ENCODE measurements at places on chromosomes 6 and 20. TPM values are rescaled to one million over a fixed set of nuclear protein-coding genes. Genes with fewer than 3 reads are reported as not detected.
A peak's percentile ranks its signal among the peaks of the same experiment; 100 is the strongest.

Gene HIVEP2
- 8.2 TPM for total RNA-seq

Gene CCDC170
- not detected for total RNA-seq

Gene CAGE1
- 0.11 TPM for total RNA-seq

Gene NPBWR2
- total RNA-seq, result not detected

DNA sequence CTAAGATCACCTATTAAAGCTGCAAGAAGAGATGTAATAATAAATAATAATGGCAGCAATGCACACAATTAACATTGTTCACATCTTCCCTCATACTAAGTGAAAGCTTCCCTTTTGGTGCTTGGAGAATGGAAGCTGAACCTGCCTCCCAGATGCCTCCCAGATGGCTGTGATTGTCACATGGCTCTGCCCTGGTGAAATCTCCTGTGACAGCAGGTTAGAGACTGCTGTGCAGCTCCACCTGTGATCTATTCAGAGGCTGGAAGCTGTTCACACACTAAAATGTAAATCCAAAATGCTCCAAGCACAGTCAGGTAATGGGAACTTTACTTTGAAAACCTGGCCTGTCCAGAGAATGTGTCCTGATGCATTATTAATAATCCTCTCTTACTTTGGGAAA, 41.7 kb upstream of the RGS17 start:
- DNase-seq, result no peak

DNA sequence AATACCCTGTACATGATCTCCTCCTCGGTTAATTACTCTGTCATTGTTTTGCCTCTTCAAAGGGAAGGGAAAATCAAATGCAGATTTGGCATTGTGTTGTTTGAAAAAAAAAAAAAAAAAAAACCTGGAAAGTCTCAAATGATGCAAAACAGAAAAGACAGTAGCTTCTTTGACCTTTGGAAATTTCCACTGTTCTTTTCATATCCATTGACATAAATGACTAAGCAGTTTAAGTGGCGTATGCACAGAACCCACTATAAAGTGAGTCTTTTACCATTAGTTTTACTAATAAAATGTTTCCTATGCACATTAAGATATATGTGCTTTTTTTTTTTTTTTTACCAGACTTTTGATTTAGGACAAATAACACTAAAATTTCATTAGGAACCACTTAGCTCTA, 704.3 kb downstream of the TFAP2A start:
- no peak for DNase-seq

DNA sequence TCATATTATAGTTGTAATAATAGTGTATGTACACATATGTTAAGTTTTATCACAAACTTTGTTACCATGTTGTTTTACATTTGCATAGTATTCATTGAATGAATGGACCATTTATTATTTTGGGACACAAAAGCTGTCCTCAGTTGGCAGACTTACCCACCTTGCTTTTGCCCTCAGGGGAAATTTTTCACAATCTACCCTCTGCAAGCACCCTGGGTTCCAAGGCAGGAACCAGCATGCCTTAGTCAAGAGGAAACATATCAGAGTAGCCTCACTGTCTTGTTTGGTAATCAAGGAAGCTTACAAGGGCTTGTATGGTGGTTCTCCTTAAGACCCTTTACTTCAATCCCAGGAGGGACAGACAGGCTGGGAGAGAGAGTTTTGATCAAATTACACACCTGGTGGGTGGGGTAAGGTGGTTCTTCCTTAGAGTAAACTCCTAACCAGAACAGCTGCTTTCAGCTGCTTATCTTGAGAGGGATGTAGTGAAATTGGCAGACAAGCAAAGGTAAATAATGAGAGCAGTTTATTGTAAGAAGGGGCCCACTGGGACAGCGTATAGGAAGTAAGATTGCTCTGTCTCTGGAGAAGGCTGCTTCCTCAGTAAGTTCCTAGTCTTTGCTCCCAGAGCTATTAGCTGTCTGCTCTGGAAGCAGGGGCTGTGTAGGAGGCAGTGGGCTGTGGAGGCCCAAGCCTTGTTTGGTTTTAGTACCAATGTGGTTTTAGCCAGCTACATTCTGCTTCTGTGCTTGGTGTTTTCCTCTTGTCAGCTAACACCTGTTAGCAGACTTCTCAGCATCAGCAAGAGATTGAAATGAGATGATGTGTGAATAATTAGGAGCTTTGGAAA, 31.1 kb downstream of the BRPF3 start:
- no peak for DNase-seq

DNA sequence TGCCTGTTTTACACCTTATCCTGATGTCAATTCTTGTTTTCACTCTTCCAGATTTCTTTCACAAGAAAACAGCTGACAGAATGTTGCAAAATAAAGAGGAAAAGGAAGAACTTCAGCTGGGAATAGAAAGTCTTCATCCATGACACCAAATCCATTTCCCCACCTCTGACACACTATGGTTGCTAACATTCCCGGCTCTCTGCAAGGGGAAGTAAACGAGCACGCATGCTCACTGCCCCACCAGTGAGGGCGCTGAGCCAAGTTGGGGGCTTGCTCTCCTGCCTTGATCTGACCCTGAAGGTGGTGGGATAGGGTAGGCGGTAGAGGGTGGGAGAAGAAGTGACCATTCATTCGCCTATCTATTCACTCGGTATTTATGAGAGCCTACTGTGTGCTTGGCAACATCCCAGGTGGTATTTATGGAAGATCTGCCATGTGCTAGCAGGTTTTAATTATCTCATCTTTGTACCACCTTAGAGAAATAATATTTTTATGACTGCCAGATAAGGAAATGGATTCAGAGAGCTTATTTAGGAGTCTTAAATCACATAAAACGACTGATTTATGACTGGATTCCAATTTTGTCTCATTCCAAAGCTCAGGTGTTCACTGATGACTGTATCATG, 206.2 kb downstream of the FOXC1 start:
- no peak for DNase-seq

DNA sequence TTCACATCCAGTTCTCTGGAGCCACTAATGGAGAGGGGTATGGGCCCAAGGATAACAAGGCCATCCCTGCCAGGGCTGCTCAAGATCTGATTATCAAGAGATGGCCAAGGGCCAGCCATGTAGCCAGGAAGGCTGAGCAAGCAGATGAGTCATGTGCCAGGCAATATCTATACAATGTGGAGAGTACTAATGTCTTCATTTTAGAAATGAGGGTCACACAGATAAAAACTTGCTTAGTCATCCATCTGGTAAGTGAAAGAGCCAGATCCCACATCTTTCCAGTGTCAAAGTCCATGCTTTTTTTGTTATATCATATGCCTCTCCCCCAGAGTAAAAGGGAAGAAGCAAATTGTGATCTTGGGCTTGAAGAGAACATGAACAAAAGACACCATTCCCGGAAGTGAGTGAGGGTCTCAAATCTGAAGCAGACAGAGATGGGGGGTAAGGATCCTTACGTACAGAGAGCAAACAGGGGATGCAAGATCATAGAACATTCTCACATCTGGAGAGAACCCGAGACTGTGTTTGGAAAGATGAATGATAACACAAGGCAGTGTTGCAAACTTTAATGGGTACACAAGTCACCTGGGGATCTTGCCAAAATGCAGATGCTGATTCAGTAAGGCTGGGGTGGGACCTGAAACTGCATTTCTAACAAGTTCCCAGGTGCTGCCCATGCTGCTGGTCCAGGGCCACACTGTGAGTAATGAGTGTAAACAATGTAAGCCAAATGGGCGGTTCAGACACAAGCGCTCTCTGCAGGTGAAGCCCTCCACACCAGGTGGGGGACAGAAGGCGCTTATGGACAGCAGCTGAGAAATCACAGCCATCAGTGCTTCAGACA, 20.0 kb upstream of the GSTA3 start:
- peak; percentile 94 for DNase-seq

GRCh38 chr6:47817749-47818148, 35.9 kb downstream of the OPN5 start:
- DNase-seq, result no peak

GRCh38 chr6:137316626-137317025, 97.4 kb upstream of the IFNGR1 start:
- no peak for DNase-seq

DNA sequence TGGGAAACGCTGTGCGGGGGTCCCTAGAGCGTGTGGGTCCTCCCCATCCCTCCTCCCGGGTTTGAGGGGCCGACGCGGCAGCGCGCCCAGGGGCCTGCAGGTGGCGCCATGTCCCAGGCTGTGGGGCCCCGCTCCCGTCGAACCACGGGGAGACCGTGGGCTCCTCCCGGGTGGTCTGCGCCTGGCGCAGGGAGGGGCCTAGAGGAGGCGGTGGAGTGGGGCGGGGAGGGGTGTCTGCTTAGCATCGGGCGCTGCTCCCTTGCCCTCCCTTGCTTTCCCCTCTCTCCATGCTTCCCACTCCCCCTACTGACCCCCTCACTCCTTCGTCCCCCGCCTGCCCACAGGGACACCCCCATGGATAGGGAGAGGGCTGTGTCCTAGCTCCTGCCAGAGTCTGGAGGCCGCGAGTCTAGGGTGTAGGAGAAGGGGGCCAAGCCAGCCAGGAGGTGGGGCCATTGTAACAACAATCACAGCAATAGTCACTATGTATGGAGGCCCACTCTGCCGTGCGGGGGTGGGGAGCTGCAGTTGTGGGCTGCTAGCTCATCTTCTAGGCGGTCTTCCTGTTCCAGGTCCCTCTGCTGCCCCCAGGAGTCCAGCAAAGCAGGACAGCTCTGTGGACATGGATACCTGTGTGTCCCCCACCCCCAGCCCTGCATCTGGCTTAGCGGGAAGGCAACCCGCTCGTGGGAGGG, 51.7 kb downstream of the CHMP4B start:
- DNase-seq, result peak; percentile 73

- no peak for DNase-seq
Measured at GRCh38 chr6:11835065-11835464, 56.5 kb upstream of the ADTRP start.

DNA sequence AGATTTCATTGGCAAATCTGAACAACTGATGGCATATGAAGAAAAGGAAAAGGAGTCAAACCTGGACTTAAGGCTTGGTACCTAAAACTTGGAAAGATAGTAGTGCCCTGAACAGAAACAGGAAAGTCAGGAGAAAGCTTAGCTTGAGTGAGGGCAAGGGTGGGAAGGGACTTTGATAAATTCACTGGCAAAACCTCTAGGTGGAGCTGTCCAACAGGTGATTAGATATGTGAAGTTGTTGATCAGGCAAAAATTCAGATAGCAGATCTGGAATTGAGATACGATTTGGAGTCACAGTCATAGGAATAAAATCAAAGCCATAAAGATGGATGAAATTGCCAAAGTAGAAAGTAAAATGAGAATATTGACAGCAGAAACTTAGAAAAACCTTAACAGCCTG, 16.1 kb upstream of the ZNF292 start:
- DNase-seq, result peak; percentile 32

DNA sequence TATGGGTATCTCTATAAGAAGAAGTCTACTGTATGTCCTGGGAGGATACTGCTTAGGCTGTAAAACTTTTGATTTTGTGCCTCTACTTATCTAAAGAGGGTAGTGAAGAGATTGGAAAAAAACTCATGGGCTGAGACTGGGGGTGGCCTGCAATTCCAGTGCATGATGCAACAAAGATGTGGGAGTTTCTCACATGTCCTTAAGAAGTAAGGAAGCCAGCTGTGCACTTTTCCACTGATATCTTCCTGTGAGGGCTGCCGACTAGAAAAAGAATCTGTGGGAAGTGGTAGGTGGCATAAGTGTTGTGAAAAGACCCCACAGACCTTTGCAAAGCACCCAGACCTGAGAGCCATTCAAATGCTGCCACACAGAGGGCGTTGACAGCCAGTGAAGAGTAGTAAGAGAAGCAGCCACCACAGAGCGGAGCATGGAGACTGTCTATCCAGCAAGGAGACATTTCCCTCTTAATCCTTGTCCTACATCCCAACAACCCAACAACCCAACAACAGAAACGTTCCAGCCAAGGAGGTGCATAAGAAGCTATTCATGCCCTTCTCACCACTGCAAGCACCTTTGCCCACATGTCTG, 65.1 kb downstream of the PFDN4 start:
- no peak for DNase-seq

- DNase-seq, result no peak
Measured at GRCh38 chr6:129785756-129786135, 75.4 kb downstream of the TMEM244 start.

DNA sequence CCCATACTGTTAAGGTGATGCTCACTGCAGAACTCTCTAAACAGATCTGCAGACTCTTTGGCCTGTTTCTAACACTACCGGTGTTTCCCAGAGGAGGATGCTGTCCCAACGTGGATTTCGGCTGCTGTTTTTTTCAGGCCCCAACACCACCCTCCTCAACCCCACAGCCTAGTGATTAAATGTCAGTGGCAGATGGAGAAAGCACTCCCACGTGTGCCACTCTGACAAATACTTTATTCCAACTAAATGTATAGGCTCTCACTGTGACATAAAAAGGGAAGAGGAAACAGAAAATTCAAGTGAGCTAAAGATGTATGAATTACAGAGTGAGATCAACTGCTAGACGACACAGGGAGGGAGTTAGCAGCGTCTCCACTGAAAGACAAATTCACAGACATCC, 3.6 kb downstream of the TBC1D20 start:
- DNase-seq, result no peak

GRCh38 chr6:63584566-63584965, 12.3 kb downstream of the LOC128125822 start:
- DNase-seq, result no peak

GRCh38 chr6:130105996-130106704, 87.8 kb downstream of the L3MBTL3 start:
- DNase-seq, result no peak

- no peak for DNase-seq
Measured at GRCh38 chr6:139367810-139368351, 6.6 kb downstream of the CITED2 start.

DNA sequence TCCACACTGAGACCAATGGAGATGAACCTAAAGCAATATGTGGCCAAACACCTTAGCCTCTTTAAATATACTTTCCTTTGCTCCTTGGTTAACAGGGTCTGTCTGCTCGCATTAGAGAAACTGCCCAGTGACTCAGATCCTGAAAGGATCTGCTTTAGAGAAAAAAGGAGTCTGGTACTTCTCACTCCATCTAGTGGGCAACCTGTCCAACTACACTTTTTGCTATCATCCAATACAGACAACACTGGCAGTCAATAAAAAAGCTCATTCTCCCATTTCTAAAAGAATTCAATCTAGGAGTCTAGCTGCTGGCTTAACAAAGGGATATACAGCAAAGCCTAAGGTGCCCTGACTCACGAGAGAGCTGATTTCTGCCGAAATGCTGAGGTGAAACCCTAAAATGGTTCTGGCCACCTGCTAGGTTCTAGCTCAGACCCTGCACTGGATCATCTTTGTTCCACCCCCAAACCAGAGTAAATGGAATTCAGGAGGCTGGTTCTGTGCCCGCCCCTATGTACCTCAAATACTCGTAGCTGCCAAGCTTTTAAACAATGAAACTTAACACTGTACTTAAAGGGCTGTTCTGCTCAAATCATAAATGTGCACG, 11.5 kb downstream of the GNL1 start:
- DNase-seq, result peak; percentile 61

- DNase-seq, result peak; percentile 13
Measured at GRCh38 chr6:78605909-78606446, 261.4 kb upstream of the IRAK1BP1 start.

DNA sequence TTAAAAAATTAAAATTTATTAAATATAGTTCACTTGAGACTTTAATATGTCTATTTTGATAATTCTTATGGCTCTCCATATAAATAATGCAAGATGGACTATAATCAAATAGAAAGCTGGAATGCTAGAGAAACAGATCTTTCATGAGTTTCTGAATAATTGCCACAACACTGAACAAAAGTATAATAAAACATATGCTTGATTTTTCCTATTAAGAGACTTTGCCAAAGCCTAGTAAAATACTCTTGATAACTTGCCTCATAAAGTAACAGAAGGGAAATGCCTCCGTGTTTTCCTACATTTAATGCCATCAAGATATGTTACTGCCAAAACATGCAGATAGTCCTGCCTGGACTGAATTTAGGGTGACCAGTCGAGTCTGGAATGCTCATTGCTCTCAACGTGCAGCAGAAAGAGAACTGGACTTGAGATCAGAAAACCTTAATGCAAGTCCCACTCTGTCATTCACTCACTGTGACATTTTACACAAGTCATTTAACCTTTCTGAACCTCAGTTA, 153.2 kb downstream of the AIG1 start:
- no peak for DNase-seq

Measured in Daoy (cell line).